ENCODE measurements at places on chromosomes 16 and 17. TPM values are rescaled to one million over a fixed set of nuclear protein-coding genes. Genes with fewer than 3 reads are reported as not detected.

Gene KRT9
- total RNA-seq: not detected

Gene CMIP
- total RNA-seq: 65.7 TPM

Gene ARL5C
- total RNA-seq: not detected

Gene ARHGDIG
- 0.88 TPM for total RNA-seq

Gene KRTAP4-5
- not detected for total RNA-seq

Gene XAF1
- 35.3 TPM for total RNA-seq

Gene C1QL1
- total RNA-seq: 0.76 TPM

Gene TRPV2
- total RNA-seq: 18.2 TPM

Gene RNF213
- 276 TPM for total RNA-seq

Gene ZNF597
- total RNA-seq: 3.4 TPM

Gene MT1M
- total RNA-seq: 27.9 TPM

Gene CD7
- 9.2 TPM for total RNA-seq

Gene CD19
- total RNA-seq: 2.6 TPM

Gene CBFB
- 57.3 TPM for total RNA-seq

Gene EVPLL
- 1.2 TPM for total RNA-seq

Gene ZFPM1
- total RNA-seq: 9.2 TPM

Gene SOST
- 0.09 TPM for total RNA-seq

Gene KRTAP3-2
- not detected for total RNA-seq

Gene SSTR5
- total RNA-seq: 6.7 TPM

Gene PPP1R27
- total RNA-seq: not detected

Gene SLC25A39
- total RNA-seq: 107 TPM

Gene KCNJ2
- total RNA-seq: 4.4 TPM

Gene WNT9B
- total RNA-seq: 5.3 TPM

Gene ZNHIT3
- total RNA-seq: 25.4 TPM

Gene TRAPPC1
- 149 TPM for total RNA-seq

Gene SAT2
- total RNA-seq: 74.7 TPM

Gene GAS2L2
- not detected for total RNA-seq

Gene SPATA22
- 0.31 TPM for total RNA-seq

Gene G6PC1
- total RNA-seq: 0.16 TPM

Gene KRTAP1-5
- not detected for total RNA-seq

Gene KRTAP4-3
- not detected for total RNA-seq

Gene TP53TG3B
- total RNA-seq: not detected

Gene TCAP
- 1.5 TPM for total RNA-seq

Gene CDK5R1
- total RNA-seq: 1.5 TPM

Gene CSNK2A2
- total RNA-seq: 55.3 TPM
